ENCODE measurements at places on chromosomes 3 and 15.

- DNase-seq: no peak
Observed at GRCh38 chr3:42935472-42935871, 29.5 kb downstream of the ZNF662 start.

- DNase-seq: peak; percentile 24
Observed at GRCh38 chr15:94001255-94001801, 230.0 kb upstream of the MCTP2 start.

DNA sequence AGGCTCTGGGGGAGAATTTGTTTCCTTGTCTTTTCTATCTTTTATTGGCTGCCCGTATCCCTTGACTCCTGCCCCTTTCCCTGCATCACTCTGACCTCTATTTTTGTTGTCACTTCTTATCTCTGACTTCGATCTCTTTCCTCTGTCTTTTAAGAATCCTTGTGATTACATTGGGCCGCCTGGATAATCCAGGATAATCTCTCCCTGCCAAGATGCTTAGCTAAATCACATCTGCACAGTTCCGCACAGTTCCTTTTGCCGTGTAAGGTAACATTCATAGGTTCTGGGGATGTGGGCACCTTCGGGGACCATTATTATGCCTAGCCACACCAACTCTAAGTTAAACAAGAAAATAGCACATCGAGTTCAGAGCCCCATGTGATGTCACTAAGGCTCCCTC lies 103.0 kb upstream of the DPPA4 start:
- no peak for DNase-seq

DNA sequence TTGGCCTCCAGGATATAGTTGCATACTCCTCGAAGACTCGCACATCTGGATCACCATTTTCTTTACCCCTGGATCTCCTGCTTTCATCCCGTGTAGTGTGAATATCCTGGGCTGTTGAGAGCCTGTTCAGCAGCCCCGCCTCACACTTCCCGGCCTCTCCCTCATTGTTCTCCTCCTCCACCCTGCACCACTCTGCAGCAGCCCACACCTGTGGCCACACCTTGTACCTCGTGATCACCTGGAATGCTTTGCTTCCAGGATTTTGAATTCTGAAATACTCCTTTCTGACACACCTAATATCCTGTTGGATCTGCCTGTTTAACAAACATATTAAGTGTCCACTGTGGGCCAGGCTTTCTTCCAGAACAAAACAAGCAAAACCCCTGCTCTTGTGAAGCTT lies 14.4 kb downstream of the ABHD17C start:
- no peak for DNase-seq

DNA sequence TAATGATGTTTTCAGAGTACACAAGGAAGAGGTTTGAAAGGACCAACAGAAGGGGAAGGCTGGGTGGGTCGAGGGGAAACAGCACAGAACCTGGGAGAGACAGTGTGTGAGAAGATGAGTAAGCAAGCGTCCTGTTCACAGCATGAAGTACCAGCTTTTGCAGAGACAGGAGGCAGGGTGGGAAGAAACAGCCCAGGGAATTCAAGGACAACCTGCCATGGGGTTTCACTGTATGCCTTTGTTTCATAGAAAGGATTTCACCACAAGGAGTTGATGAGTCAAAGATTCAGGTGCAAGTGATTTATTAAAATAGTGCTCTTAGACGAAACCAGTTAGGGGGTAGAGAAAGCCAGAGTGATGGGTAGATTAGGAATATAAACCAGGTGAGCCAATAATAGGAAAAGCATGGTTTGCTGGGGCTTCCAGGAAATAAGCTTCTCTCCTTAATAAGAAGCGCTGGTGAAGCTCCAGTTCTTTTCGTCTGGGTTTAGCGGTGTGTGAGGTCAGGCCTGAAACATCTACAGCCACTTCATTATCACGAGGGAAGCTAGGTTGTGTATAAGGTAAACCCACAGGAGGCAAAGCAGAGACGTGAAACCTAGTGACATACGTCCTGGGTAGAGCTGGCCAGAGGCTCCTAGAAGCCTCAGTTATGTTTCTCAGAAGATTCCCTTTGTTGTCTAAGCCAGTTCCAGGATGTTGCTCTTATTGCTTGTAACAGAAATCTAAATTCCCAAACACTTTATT lies 3.9 kb downstream of the HHLA2 start:
- DNase-seq: no peak

- no peak for DNase-seq
Observed at GRCh38 chr3:115708540-115708939, 85.2 kb downstream of the GAP43 start.

DNA sequence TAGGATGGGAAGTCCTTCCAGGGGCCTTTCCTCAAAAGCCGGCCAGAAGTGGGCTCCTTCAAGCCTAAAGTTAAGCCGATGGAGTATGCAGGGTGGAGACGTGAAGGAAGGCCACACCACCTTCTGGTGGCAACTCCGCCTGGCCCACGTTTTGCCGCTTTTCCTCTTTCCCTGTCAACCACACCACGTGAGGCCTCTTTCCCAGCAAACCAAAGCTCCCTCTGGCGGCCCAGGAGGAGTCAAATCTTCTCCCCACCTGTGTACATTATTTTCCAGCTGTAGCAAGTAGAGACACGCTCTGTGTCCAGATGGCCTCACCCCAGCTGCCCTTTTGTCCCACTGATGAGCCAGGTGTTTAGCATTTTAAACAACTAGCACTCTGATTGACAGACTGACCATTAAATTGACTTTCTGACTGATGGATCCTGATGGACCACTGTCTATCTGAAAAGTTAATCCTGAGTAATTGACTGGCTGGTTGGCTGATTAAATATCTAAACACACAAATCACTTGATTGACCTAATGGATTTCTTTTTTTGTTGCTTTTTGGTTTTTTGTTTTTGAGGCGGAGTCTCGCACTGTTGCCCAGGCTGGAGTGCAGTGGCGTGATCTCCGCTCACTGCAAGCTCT lies 59.6 kb upstream of the ZBTB38 start:
- DNase-seq: no peak

- no peak for DNase-seq
Observed at GRCh38 chr3:131388490-131388799, 6.9 kb downstream of the NUDT16 start.

GRCh38 chr3:18444595-18445400 lies 19.7 kb upstream of the SATB1 start:
- DNase-seq: no peak

- no peak for DNase-seq
Observed at GRCh38 chr15:71654720-71655174, 155.6 kb upstream of the NR2E3 start.

All from AG09319 (cell line).